Tibial nerve (tissue), 4 donors: ENCODE measurements at places on chromosomes 7 and 10. TPM values are rescaled to one million over a fixed set of nuclear protein-coding genes. Genes with fewer than 3 reads are reported as not detected.

DNA sequence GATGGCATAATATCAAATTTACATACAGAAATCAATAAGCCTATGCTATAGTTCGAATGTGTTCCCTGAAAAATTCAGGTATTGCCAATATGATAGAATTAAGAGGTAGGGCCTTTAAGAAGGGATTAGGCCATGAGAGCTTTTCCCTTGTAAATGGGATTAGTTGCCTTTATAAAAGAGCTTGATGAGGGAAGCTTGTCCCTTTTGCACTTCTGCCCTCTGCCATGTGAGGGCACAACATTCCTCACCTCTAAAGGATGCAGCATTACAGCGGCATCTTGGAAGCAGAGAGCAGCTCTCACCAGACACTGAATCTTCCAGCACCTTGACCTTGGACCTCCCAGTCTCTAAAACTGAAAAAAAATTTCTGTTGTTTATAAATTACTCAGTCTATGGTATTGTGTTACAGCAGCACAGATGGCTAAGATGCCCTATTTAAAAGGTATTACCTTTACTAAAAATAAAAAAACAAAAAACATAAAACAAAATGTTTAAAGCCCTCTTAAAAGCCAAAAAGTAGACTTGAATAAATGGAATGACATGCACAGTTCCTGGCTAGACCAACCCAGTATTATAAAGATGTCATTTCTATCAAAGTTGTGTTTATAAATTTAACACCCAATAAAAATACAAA is 909.6 kb downstream of the REEP3 start:
- DNase-seq, result no peak

- no peak for DNase-seq
Measured at GRCh38 chr10:119318411-119319160, 111.2 kb downstream of the GRK5 start.

DNA sequence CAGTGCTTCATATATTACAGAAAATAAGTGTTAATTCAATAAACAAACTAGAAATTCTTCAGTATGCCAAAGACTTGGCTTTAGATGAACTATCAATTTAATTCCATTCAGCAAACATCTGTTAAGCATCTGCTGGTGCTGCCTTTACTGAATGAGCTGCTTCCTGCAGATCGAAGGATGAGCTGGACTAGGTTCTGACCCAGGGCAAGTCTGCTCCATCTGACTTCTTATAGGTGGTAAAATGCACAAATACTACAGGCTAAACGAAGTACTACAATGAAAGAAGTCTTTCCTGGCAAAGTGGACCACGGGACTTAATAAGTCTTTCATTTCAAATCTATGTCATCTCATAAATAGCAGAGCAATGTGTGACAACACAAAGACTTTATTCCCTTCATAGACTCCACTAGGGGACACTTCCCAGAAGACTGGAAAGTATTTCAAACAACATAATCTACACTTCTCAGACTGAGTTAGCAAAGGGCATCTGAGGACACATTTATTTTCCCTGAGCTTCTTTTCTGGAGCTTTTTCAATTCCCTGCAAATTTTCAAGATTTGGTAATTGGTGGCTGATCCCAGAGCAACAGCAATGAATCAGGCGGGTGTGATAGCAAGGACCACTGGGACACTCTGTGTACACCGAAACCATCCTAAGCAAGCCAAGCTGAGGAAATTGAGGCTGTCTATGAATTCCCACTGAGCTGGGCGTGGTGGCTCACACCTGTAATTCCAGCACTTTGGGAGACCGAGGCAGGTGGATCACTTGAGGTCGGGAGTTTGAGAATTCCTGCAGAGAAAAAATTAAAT is 108.9 kb upstream of the FRMD4A start:
- no peak for DNase-seq

DNA sequence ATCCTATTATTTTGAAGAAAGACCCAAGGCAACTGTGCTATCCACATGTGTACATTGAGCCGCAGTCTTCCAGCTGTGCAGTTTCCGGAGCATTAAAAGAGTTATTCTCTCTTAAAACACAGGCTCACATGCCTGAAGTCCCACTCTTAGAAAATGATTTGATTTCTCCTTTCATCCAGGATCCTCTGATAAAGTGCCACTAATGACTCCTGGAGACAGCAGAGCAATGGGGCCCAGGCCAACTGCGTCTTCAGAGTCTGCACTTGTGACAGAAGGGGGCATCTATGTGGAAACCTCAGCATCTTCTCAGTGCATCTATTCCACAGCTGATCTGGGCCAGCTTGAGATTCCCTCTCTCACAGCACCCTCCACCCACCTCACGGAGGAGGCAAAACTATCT is 482.1 kb upstream of the AKR1E2 start:
- DNase-seq, result no peak

DNA sequence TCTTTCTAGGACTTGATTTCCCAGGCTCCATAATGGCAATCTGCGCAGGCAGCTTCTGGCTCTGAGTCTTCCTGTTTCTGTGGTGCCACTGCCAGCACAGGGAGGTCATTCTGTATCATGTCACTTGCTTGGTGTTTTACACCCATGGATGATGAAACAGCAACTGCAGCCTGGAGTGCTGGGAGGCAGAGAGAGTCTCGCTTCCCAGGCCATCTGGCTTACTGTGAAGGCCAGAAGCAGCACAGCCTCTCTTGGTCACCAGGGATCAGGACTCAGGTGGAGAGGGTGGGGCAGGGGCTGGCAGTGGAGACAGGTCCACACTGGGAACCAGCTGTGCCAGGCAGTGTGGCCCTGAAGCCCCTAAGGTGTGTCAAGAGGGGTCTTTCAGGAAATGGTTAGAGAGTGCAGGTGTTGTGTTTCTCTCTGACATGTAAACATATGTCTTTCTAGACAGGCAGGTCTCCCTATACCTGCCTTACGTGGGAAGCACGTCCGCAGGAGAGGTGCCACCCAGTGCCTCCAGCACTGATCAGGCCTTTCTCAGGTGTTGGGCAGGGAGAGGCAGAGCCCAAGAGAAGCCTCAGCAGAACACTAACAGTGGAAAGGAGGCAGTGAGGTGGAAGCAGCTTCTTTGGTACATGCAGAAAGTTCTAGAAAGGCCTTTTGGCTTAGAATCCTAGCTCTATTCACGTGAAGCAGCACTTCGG is 71.4 kb downstream of the INSIG1 start:
- DNase-seq, result no peak

DNA sequence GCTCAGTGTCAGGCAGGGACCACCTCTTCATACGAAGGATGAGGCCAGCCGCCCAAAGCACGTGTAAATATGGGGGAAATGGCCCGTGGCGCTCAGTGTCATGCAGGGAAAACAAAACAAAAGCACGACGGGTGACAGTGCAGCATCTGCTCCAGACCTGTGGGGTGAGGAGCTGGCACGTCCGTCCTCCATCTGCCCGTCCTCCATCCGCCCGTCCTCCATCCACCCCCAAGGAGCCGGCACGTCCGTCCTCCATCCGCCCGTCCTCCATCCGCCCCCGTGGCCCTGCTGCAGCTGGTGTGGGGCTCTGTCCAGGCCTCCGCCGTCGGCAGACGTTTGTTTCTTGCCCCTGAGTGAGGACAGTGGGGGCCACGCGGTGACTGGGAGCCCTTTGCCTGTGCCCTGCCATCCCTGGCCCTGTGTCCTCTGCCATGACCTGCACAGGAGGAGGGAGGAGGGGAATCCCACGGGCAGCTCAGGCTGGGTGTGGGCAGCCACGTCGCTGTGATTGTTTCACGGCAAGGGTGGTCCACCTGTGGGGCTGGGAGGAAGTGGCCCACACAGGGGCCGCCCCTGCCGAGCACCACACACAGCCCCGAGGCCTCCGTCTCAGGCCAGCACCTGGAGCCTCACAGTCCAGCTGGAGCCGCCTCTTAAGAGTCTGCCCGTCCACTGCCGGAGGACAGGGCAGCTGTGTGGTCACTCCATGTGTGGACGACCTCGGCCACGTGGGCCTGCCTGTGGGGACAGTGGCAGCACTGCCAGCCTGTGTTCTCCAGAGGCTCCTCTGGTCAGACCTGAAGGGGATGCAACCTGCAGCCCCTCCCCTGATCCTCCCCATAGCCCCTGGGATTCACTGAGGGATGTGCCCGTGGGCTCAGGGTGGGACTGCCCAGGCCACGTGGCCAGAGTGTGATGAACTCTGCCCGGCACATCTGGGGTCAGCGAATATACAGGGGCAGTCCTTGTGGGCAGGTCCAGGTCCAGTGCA is 38.2 kb upstream of the DPYSL4 start:
- no peak for DNase-seq

GRCh38 chr7:70415179-70415972 is 716.6 kb upstream of the GALNT17 start:
- DNase-seq, result no peak

DNA sequence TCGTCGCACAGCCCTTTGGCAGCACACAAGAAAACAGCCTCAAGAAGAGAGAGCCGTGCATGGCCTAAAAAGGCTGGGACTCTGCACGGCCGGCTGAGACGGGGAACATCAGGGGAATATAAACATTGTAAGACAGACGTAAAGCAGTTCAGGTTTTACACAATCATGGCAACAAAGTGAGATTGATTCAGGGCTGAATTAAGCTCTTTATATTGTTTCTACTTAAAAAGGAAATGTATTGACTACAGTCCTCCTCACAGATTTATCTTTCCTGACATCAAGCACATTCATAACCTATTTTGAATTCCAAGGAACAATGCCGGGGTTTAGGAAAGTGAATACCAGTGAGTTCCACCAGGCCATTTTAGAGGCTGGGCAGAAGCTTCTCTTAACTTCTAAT is 25.2 kb downstream of the SORBS1 start:
- no peak for DNase-seq

DNA sequence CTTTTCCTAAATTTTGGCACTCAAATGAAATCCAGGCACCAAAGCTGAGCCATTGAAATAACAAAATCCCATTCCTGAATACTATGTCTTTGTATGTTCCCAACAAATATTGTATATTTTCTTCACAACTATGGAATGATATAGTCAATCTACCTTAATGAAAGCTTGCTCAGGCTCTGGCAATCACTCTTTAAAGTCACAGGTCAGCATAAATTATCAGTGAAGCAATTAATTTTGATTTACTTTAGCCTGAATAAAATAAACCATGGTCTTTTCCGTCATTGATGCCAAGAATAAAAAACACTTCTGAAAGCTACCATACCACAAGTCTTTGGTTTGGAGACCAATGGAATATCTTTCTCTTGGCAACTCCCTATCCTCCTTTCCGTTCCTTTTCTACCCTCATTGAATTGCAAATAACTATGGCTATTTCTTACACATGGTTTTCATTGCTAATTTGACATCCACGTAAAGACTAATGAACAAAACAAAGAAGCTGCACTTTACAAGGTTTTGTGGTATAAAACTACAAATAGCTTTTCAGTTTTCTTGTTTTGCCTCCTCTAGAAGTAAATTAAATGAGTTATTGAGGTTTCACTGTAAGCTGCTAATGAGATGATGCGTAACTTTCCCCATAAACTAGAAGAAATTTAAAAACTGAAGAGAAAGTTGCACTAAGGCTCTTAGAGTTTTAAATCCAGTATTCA is 166.6 kb downstream of the TAX1BP1 start:
- no peak for DNase-seq

DNA sequence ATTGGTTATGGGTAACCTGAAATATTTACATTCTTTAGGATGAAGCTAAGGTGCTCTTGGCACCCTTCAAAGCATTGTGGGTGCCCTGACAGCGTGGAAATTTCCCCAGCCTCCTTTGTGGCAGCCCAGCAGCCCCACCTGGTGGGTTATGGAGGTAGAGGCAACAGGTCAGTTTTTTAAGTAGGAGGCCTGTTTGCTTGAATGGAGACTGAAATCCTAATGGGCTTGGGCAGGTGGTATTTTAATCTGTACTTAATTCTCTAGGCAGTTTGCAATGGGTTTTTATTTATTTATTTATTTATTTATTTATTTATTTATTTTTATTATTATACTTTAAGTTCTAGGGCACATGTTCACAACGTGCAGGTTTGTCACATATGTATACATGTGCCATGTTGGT is 139.4 kb downstream of the EPC1 start:
- peak; percentile 9 for DNase-seq

- no peak for DNase-seq
Measured at GRCh38 chr7:115124409-115124939, 202.6 kb downstream of the MDFIC start.

DNA sequence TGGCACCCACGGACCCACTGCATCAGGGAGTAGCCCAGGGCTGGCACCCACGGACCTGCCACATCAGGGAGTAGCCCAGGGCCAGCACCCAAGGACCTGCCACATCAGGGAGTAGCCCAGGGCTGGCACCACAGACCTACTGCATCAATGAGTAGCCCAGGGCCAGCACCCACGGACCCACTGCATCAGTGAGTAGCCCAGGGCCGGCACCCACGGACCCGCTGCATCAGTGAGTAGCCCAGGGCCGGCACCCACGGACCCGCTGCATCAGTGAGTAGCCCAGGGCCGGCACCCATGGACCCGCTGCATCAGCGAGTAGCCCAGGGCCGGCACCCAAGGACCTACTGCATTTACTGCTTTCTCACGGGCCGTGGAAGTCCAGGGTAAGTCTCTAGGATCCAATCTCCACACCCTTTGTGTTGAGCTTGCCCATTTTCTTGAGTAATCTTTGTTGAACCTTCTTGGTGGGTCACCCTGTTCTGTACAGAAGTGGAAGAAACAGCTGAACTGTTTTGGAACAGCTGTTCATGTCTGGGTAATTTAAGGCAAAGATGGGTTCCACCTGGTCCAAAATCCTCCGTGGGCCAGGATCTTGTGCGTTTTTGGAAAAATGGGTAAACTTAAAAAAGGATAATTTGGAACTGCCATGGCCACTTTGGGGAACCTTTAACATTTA is 69.0 kb downstream of the VIPR2 start:
- no peak for DNase-seq

DNA sequence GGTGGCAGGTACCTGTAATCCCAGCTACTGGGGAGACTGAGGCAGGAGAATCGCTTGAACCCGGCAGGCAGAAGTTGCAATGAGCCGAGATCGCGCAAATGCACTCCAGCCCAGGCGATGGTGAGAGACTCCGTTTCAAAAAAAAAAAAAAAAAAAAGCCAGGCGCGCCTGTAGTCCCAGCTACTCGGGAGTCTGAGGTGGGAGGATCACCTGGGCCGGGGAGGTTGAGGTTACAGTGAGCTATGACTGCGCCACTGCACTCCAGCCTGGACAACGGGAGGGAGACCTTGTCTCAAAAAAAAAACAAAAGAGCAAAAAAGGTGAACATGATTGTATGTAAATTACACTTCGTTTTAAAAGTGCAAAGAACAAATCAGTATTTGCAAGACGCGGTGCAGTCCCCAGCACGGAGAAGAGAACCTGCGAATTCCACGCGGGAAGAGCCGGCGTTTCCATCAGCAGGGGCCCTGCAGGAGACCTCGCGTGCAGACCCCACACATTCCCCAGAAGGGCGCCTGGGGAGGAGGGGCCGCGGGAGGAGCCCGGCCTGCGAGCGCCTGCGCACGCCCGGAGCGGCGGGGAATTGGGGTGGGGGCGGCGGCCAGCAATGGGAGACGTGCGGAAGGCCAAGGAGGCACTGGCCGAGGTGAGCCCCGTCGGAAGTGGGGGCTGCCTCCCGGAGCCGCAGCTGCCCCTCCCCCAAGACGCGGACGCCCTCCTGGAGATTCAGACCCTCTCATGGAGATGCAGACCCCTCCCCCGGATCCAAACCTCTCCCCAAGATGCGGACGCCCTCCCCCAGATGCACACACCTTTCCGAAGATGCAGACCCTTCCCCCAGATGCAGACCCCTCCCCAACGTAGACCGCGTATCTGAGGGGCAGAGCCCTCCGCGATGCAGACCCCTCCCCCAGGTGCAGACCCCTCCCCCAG is 16.7 kb upstream of the SUN1 start:
- DNase-seq, result no peak

The POLR1F gene
- total RNA-seq, result 30.3 TPM

The TEX47 gene
- total RNA-seq, result not detected

The USP6NL gene
- 26.1 TPM for total RNA-seq

The NSUN6 gene
- 30.6 TPM for total RNA-seq

The PRPS1L1 gene
- total RNA-seq, result not detected

The ANXA8L1 gene
- 7.3 TPM for total RNA-seq
